ENCODE measurements at places on chromosomes 5 and 9.

GRCh38 chr5:142754031-142754430, 16.1 kb upstream of the ARHGAP26 start:
- no peak for DNase-seq

DNA sequence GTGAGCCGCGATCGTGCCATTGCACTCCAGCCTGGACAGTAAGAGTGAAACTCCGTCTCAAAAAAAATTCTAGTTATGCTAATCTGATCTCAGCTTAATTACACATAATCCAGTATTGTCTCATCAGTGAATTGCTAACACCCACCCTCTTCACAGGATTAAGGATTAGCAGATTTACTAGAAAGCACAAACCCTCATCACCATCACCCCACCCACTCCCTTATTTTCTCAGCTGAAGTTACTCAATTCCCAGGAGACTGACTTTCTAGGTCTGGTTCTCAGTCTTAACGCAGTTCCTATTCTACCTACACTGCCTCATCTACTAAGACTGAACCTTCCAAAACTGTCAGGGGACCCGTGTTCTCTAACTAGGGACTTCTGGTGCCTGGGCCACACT, 9.0 kb downstream of the TOR1B start:
- DNase-seq = no peak

DNA sequence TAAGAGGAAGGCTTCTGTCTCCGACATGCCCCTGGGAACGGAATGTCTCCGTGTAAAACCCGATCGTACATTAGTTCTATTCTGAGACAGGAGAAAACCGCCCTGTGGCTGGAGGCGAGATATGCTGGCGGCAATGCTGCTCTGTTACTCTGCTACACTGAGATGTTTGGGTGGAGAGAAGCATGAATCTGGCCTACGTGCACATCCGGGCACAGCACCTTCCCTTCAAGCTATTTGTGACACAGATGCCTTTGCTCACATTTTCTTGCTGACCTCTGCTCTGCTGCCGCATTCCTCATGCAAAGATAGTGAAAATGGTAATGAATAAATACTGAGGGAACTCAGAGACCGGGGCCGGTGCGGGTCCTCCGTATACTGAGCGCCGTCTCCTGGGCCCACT, 2.2 kb upstream of the DPP7 start:
- DNase-seq = no peak

DNA sequence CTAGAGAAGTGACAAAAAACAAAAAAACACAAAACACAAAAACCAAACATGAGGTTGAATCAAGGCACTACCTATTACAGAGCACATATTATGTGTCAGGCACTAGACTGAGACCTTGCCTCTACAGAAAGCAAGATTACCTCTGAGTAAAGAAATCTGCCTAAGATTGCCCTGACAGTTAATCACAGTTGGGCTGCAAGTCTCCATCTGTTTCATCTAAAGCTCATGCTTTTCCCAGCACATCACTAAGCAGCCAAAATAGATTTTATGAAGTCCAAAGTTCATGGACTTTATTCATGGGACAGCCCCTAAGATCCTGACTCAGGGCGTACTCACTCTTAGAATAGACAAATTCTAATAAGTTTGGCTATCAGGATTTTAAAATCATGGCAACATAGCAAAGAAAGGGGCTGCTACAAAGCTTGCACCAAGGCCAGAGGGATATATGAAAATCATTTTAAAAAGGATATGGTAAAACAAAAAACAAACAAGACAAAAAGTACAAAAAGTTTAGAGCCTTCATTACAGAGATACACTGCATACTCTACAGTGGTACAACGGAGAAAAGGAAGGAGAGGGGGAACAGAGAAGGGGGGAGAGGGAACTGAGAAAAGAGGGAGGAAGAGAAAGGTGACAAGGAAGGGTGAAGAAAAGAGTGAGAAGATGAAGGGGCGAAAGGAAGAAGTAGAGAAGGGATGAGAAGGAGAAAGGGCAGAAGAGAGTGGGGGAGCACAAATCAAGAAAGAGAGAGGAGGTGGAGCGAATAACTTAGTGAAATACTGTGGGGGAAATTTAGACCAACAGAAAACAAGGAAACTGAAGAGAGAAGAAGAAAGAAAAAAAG, 58.2 kb downstream of the RICTOR start:
- DNase-seq = no peak

DNA sequence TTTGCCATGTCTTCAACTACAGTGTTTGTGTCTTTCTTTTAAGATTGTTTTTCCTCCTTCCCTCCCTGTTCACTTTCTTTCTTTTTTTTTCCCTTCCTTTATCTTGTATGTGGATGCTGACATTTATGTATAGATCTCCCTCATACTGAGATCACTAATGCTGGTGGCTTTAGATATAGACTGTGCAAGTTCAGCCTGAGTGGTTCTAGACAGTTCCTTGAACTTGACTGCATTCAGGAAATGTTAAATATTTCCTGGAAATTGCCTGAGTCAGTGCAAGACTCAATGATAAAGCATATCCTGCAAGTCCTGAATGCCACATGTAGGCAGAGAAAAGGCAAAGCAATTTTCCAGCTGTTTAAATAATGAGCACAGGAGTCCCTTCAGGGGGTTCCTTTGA, 182.5 kb upstream of the NR3C1 start:
- DNase-seq = no peak

DNA sequence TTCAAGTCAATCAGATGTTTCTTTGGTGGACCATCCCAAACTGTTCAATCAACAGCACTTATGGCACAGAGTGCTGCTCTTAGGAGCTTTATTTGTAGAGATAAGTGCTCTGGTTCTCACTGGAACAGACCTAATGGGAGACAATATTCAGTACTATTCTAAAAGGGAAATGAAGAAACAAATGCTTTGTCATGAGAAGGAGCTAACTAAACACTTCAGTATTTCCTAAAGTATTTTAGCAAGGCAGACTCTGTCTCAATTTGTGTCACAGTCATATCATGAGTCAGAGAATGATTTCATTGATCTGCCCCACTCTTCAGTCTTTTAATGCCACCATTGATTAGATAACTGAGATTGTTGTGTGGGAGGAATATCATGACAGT, 175.3 kb downstream of the SLF1 start:
- DNase-seq = no peak

GRCh38 chr9:86022687-86023266, 76.6 kb downstream of the GOLM1 start:
- no peak for DNase-seq

GRCh38 chr9:98374385-98375051, 119.1 kb upstream of the TBC1D2 start:
- no peak for DNase-seq

GRCh38 chr9:124251605-124252378, 6.0 kb upstream of the NEK6 start:
- no peak for DNase-seq

- DNase-seq = no peak
Measured at GRCh38 chr5:129082225-129083136, 12.1 kb upstream of the ISOC1 start.

DNA sequence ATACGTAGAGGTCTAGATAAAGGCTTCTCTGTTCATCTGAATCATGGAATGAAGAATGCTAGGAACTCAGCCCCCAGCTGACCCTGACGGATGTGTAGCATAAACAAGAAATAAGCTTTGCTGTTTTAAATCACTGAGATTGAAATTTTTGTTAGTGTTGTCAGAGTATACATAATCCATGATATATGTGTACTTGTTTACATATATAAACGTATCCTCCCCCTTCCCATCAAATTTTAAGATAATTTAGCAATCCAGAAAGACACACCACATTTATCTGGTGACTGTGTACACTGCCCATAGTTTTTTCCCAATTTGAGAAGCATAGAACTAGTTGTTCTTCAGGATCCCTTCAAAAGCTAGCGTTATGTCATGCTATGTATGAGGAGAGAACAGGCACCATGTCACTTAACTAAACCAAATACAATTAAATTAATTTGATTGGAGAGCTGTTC, 80.8 kb upstream of the OSMR start:
- DNase-seq = no peak

All from stimulated activated CD8-positive, alpha-beta memory T cell treated with anti-CD3 and anti-CD28 coated beads, Interleukin-4, amount 100 ng/mL, for 1 hour (primary cell).